ENCODE measurements at places on chromosomes 5 and 9. TPM values are rescaled to one million over a fixed set of nuclear protein-coding genes. Genes with fewer than 3 reads are reported as not detected.

- no peak for DNase-seq
Observed at GRCh38 chr5:100802208-100802607, 100.9 kb downstream of the ST8SIA4 start.

DNA sequence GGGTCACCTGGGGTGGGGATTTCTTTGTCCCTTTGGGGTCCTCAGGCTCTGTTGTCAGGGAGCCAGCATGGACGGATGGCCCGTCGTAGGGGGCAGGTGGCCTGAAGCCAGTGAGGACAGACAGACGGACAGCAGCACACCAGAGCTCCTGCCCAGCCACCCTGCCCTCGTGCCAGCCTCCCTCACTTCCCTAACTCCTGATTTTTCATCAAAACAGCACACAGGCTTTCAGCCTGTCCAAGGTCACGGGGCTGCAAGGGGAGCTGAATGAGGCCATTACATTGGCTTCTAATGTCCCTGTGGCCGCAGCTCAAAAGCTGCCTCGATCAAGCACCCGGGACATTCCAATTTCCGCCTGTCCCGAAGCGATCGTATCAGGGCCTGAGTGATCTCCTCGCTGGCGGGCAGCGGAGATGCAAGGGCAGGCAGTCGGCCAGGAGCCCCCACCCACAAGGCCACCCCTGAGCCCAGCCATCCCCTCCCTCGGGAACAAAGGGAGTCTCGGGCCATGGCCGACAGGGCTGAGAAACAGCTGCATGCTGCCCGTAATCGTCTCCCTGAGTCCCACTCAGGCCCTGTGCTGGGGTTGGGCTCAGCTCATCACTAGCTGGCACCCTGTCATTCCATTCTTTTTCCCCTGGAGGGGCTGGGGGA is 50.5 kb upstream of the RNU6ATAC start:
- peak; percentile 56 for DNase-seq

The MSX2 gene
- polyA plus RNA-seq = 15.8 TPM

DNA sequence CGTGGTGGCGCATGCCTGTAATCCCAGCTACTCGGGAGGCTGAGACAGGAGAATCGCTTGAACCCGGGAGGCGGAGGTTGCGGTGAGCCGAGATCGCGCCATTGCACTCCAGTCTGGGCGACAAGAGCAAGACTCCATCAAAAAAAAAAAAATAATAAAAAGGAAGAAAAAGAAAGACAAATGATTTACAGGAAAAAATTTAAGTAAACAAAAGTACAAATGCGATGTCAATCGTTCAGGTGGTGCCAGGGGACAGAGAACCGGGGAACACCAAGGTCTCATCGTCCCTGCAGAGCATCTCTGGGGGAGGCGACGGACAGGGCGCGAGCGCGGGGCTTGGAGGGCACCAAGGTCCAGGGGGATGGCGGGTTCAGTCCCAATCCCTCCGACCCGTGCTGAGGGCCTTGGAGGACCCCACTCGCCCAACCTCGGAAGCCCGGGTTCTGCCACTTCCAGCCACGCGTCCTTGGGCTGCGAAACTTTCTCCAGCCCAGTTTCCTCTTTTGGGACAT is 607 bp upstream of the HNRNPAB start:
- no peak for DNase-seq

DNA sequence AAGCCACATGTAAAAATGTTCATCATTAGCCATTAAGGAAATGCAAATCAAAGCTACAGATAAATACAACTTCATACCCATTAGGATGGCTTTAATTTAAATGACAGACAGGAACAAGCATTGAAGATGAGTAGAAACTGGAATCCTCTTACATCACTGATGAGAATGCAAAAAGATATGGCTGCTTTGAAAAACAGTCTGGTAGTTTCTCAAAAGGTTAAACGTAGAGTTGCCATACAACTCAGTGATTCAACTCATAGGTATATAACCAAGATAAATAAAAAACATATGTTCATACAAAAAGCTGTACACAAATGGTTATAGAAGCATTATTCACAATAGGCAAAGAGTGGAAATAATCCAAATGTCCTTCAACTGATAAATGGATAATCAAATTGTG is 228.8 kb upstream of the ZNF462 start:
- DNase-seq = no peak

- DNase-seq = no peak
Observed at GRCh38 chr5:142688281-142688989, 2.5 kb upstream of the FGF1 start.

GRCh38 chr9:7965063-7965462 is 165.5 kb upstream of the DMAC1 start:
- no peak for DNase-seq

DNA sequence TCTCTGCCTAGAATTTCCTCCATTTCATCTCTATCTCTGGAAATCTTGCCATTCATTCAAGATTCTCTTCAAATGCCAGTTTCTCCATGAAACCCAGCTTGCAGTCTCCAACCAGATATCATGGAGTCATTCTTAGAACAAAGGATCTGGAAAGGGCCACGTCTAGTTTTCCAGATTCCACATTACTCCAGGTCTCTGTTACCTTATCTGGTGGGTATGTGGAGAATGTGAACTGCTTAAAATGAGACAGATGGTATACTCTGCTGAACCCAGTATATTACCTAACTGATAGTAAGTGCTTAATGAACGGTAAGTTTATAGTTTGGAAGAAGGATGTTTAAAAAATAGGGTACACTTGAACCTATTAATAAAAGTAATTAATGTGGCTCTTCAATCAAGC is 52.3 kb upstream of the ZSWIM6 start:
- DNase-seq = no peak
